Pulmonary artery endothelial cell (primary cell): ENCODE measurements at places on chromosomes 12 and 14. TPM values are rescaled to one million over a fixed set of nuclear protein-coding genes. Genes with fewer than 3 reads are reported as not detected.

DNA sequence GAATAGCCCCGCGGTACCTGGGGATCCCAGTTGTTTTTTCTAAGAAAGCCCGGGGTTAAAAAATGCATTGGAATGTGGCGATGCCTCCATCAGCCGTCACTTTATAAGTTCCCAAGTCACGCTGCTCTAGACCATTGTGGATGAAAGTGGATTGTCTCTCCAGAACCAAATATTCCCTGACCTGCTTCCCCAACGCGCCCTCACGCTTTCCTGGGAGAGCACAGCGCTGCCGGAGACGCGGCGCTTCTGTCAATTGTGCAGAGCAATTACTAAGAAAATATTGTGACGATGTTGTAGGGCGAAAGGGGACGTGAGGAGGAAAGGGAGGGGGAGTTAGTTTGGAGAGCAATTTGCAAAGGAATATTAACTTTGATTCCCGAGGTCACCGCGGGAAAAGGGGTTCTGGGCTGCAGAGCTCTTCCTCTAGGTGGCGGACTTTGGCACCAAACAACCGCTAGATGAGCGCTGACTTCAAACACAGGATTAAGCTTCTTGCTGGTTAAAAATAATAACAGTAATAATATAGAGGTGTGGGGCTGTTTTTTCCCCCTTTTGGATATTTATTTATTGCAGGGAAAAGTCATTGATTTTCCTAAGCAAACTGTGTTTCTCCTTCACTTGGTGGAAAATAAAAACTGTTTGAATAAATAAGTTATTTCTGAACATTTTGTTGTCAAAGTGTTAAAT is 9.6 kb upstream of the FOXG1 start:
- no peak for DNase-seq

- peak; percentile 39 for DNase-seq
These were observed at the start of gene TAPBPL for GRCh38 chr12:6451348-6452244. Gene TAPBPL (plus strand): TSS chr12:6452042. CDS start chr12:6452249, 207 bp downstream.

DNA sequence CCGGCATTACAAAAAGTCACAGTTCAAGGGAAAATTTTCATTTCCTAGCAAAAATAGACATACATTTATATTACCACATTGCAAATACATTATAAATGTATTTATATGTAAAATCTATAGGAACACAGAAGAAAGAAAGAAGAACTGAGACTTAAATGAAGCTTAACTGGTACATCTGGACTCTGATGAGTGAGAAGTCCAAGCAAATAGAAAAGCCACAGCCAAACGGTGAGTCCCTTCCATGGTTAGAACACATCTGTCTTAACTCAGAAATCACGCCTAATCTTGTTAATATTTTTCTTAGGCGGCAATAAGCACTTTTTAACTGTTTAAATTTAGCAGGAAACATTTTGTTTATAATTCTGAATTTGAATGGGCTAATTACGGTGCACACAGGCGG is 9.4 kb upstream of the KLRB1 start:
- DNase-seq: no peak

DNA sequence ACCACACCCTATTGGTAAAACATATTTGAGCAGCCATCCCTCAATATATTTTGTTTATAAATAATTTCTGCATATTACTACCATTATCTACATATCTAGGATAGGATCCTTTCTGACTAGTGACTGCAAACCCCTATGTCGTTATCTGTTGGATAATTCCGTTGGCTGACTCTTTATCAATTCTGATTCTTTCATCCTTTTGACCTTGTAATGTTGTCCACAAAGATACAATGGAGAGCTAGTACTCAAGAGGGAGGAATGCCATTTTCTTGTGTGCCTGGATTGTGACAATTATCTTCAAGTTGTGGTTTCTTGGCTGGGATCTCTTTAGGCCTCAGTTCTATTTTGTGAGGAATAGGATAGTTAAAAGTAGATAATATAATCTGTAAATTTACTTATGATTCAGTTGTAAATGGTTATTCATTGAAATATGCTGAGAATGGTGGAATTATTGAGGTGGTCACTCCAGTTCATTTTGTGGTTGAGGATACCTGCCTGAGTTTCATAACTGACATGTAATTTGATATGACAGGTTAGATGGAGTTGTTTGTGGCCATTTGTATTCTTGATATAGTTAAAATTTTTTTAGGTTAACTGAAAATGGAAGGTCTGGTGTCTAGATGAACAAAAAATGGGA is 10.1 kb downstream of the CHST11 start:
- DNase-seq: no peak

GRCh38 chr12:3315201-3315661 is 175.8 kb upstream of the PRMT8 start:
- peak; percentile 67 for DNase-seq

GRCh38 chr12:120739821-120740613 is 14.4 kb downstream of the ACADS start:
- no peak for DNase-seq

DNA sequence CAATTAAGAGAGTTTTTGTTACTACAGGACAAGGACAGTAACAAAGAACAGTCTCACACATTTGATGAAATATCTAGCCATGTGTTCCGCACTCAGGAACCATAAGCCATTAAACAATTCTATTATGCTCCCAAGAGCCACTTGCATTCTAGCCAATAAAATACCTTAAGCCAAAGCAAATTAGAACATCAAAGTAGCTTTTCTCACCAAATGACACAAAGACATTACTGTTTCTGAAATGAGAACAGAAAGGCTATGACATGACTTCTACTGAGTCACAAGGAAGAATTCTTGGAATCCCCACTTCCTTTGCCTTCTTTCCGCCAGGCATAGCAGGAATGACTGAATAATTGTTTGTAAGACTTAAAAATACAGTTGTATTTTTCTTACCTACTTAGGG is 445.8 kb downstream of the ATP23 start:
- no peak for DNase-seq

- DNase-seq: no peak
These were observed 372.1 kb upstream of the FAR2 start for GRCh38 chr12:28776913-28777422.

DNA sequence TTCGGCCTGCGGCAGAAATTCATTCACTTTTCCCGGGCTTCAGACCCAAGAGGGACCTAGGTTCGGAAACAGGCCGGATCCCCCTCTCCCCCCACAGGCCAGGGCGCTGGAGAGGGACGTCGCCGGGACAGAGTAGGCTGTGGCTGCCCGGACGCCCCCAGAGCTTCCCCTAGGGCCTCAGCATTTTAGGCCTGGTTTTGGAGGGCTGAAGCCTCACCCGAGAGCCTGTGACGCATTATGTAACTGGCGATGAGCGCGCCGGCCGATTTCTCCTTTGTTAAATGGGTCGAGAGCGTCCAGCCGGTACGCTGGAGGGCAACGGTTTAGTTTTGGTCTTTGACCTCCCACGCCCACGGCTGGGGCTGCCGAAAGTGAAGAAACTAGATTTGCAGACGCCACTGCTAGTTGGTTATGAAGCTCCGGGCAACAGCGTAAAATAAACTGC is 657 bp downstream of the PEBP1 start:
- DNase-seq: no peak

The KRT1 gene
- total RNA-seq: not detected in 2 replicates

The BATF gene
- 1.1 and 1.4 TPM in 2 replicates for total RNA-seq

The RNASE2 gene
- total RNA-seq: not detected in 2 replicates

The PZP gene
- total RNA-seq: 0.14 and 0.40 TPM in 2 replicates

The FOXM1 gene
- 6.3 and 16.5 TPM in 2 replicates for total RNA-seq
